ENCODE measurements at places on chromosomes 3 and 15. TPM values are rescaled to one million over a fixed set of nuclear protein-coding genes. Genes with fewer than 3 reads are reported as not detected.

RTP1 gene
- total RNA-seq: not detected

DIS3L gene
- 48.4 TPM for total RNA-seq

SAMD7 gene
- 22.0 TPM for total RNA-seq

GMNC gene
- 3.4 TPM for total RNA-seq

LTK gene
- total RNA-seq: 2.3 TPM

CCDC39 gene
- total RNA-seq: 0.66 TPM

DAG1 gene
- total RNA-seq: 70.1 TPM

SLC28A1 gene
- 0.16 TPM for total RNA-seq

SLC12A1 gene
- total RNA-seq: 2.1 TPM

CFAP92 gene
- total RNA-seq: 1.3 TPM

GOLGA8B gene
- total RNA-seq: 71.0 TPM

CCRL2 gene
- total RNA-seq: 1.7 TPM

FAM43A gene
- 22.7 TPM for total RNA-seq

VIPR1 gene
- 3.7 TPM for total RNA-seq

TMEM212 gene
- not detected for total RNA-seq

TJP1 gene
- 145 TPM for total RNA-seq

FRMD5 gene
- 25.5 TPM for total RNA-seq

MAP3K13 gene
- 69.7 TPM for total RNA-seq

DYNLT2B gene
- 14.8 TPM for total RNA-seq

PLA2G4E gene
- 0.16 TPM for total RNA-seq

LDHAL6B gene
- not detected for total RNA-seq

AMT gene
- 13.3 TPM for total RNA-seq

UBA5 gene
- 84.9 TPM for total RNA-seq

GRIP2 gene
- 9.1 TPM for total RNA-seq

FRMD4B gene
- 60.3 TPM for total RNA-seq
